ENCODE measurements at places on chromosomes 2 and 18.

- peak; percentile 84 for DNase-seq
These were observed 7.0 kb upstream of the EPG5 start for GRCh38 chr18:45974088-45974536.

DNA sequence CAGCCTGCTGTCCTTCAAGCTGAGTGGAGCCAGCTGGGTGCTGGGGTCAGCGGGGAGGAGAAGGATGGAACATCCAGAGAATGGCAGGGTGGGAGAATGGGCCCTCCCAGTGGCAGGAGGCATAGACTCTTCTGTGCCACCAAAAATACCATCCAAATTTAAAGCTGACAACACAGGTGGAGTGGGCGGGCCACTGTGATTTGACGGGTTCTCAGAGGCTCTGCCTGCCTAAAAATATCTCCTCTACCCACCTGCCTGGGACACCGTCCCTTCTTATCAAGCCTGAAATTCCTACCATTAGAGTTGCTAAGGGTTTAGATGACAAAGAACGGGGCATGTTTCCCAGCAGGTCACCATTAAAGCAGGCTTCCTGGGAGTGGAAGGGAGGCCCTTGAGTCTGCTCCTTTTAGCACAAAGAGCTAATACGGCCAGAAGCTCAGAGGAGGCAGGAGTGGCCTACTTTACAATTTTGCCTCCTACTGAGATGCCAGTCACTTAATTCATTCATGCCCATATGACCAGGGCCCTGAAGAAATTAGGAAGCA, 19.8 kb upstream of the MARCHF4 start:
- DNase-seq: no peak

DNA sequence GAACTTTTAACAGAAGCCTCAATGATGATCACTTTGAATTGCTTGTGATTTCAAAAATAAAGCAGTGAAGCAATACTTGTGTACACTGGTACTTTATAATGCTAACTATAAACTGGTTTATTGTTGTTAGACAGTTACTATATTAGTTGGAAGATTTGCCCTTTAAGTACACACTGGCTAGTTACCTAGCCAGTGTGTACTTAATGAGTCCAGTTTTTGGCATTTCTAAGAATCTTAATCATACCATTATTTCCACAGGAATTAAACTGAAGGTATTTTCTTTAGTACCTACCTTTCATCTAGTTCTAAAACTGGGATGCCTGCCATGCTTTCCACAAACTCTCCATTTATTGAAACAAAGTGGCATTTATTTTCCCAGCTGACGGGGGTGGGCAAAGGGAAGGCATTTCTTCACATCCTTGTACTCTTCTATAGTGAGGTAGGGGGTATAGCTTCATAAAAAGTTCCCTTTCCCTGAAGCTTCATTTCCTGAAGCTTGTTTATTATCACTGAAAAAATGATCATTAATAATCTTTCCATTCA, 49.9 kb downstream of the UGP2 start:
- DNase-seq: no peak

- DNase-seq: no peak
These were observed 147.2 kb upstream of the CELF4 start for GRCh38 chr18:37712776-37713175.

GRCh38 chr2:43343573-43344304, 117.3 kb upstream of the ZFP36L2 start:
- no peak for DNase-seq

- DNase-seq: no peak
These were observed 91.6 kb upstream of the MGAT4A start for GRCh38 chr2:98822301-98823164.

DNA sequence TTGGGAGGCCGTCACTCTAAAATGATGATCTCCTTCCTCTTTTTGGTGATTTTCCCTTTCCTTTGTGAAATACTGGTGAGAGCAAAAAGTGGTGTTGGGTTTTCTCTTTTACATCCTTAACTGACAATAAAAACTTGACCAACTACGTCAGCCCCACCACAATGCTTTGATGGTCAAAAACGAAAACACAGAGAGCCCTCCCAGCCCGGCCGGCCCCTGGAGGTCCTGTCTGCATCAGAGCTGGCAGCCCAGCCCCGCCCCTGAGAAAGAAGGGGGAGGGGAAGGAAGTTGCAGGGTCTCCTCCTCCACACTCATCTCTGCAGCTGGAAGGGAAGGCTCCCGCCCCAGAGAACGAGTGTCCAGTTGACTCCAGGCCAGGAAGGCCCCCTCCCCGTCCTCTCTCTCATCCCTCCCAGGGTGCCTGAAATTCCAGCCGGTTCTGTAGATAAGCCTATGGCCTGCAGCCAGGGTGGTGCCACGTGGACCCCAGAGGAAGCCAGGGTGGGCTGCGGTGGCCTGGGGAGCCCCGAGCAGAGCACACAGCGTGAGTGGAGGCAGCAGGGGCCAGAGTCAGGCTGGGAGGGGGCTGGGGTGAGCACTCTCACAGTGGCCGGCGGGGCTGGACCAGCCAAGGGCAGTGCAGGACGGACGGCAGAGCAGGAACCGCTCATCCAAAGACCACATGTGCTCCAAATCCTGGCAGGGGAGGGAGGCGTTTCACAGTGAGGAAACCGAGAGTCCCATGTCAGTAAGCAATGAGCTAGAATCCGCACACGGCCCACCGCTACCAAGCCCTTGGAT, 19.8 kb downstream of the BIN1 start:
- DNase-seq: no peak

DNA sequence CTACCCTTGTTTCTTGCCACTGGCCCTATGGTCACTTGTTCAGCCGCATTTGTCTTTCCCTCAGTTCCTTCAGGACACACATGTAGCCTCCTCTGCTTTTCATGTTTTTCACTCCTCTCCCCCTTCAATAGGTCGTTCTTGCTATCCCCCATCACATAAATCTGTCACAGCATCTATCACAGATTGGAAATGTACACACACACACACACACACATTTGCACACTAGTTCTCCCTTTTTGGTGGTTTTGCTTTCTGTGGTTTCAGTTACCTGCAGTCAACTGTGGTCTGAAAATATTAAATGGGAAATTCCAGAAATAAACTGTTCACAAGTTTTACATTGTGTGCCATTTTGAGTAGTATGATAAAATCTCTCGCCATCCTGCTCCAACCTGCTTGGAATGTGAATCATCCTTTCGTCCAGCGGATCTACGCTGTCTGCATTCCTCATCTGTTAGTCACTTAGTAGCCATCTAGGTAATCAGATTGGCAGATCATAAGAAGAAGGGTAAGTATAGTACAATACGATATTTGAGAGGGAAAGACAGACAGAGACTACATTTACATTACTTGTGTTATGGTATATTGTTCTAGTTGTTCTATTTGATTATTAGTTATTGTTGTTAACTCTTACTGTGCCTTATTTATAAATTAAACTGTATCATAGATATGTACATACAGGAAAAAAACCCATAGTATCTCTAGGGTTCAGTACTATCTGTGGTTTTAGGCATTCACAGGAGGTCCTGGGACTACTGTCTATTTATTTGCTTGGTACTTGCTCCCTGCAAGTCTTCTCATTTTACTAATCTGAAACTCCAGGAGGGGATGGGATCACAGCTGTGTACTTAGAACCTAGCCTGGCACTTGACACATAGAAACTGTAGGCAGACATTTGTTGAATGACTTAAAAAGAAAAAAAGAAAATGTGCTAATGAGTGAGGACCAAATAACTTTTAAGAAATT, 86.1 kb upstream of the PNPT1 start:
- DNase-seq: no peak

DNA sequence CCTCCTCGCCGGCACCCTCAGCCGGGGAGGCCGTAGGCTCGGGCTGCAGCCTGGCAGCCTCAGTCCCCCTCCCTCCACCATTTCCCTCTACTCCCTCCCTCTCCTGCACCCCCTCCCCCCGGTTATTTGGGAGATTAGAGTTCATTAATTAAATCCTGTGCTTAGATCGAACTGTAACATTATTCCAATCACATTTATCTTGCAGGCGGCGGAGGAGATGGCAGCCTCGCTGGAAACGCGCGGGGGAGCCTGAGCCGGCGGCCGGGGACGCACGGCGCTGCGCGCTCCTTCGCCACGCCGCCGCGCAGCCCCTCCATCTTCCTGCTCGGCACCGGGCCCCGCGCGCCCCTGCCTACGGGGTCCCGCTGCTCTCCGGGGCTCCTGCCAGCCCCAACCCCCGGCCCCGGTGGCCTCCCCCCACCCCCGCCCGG, at the start of gene ST8SIA3:
TSS of gene ST8SIA3 (plus strand) at position 287 of the 431 bp plus-strand sequence. CDS start 290 bp downstream, outside the sequence.
- no peak for DNase-seq

- no peak for DNase-seq
These were observed 190.2 kb downstream of the TFCP2L1 start for GRCh38 chr2:121094845-121095244.

DNA sequence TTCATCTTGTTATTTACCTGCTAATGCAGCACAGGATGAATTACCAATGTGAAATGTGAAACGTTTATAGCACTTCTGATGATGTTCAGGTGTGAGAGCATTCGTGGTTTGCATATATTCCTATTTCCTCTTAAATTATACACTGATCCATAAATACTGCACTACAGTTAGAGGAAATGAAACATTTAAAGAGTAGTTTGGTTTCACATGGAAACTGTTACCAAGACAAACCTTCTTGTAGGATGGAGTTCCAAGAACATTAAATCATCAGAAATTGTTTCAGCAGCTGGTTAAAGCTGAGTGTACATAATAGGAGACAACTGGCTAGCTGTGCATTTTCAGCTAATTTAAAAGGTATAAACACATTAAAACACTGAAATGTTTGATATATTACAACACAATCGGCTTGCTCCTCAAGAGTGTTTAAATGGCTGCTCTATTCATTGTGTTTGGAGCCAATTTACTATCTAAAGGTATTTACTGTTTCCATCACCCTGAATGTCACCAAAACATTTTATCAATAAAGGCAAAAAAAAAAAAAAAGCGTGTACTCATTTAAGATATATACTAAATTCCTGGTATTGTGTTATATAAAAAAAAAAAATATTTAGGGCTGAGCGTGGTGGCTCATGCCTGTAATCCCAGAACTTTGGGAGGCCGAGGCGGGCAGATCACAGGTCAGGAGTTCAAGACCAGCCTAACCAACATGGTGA, 100.6 kb downstream of the DYM start:
- DNase-seq: no peak

- DNase-seq: no peak
These were observed 9.3 kb upstream of the SPATA3 start for GRCh38 chr2:230986520-230987136.

DNA sequence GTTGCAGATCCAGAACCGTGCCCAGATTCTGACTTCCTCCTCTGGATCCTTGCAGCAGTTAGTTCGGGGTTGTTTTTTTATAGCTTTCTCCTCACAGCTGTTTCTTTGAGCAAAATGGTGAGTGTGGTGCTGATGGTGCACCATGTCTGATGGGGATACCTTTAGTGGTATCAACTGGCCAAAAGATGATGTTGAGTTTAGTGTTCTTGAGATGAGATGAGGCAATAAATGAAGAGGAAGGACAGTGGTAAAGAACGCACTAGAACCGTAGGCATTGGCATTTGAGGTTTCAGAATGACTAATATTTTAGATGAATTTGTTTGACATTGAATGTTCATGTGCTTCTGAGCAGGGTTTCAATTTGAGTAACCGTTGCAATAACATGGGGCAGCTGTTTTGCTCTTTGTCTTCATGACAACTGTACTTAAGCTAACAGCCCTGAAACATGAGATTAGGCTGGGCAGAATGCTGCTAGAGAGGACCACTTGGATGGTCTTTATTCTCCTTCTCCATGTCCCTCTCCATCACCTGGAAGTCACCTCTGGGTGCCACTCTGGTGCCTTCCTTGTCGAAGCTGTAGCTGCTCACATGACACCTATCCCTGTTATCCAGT, 3.9 kb downstream of the CTLA4 start:
- no peak for DNase-seq

GRCh38 chr2:14536976-14537375, 95.5 kb upstream of the LRATD1 start:
- no peak for DNase-seq

- no peak for DNase-seq
These were observed 435.5 kb downstream of the SOX11 start for GRCh38 chr2:6127718-6128117.

- peak; percentile 25 for DNase-seq
These were observed 861 bp upstream of the SEMA4C start for GRCh38 chr2:96870626-96871255.

- no peak for DNase-seq
These were observed 623.9 kb downstream of the NRXN1 start for GRCh38 chr2:50408053-50408452.

DNA sequence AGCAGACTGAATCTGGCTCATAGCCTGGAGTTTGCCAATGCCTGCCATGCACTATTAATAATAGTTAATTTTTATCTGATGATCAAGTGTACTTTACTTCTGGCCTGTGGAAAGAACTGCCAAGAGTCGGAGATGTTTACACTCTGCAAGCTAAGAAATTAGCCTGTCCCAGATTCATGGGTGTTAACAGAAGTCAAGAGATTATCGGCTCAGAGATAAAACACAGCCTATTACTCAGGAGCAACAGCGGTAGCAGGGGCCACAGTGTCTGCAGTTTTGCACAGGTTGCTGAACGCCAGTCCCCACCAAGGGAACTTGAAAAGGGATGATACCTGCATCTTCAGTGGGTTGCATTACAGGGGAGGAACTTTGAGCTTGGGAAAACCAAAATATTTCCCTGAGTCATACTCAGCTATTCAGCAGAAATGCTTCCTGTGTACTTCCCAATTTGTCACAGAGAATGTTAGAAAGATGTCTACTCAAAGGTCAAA, 4.3 kb upstream of the ADI1 start:
- no peak for DNase-seq

GRCh38 chr2:215738351-215738750, 275.0 kb downstream of the MREG start:
- no peak for DNase-seq

- no peak for DNase-seq
These were observed 21.6 kb downstream of the STON1 start for GRCh38 chr2:48551548-48551947.

- DNase-seq: no peak
These were observed 6.3 kb downstream of the VIT start for GRCh38 chr2:36702781-36703180.

DNA sequence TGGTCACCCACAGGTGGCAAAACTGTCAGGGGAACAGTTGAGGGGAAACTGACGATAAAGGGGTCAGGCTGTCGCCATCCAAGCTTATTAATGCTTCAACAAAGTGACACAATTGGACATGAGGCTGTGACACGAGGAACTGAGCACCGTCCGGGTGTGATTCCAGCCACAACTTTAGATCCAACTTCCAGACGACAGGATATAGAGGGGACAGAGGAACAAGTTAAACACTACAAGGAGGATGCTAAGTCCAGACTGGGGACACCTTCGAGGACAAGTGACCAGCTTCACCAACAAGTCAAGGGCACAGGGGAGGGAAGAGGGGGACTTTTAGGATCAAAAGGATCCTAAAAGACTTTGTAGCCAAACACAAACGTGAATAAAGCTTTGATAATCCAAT, 23.8 kb downstream of the BOK start:
- no peak for DNase-seq
